ENCODE measurements at places on chromosomes 1 and 21.

DNA sequence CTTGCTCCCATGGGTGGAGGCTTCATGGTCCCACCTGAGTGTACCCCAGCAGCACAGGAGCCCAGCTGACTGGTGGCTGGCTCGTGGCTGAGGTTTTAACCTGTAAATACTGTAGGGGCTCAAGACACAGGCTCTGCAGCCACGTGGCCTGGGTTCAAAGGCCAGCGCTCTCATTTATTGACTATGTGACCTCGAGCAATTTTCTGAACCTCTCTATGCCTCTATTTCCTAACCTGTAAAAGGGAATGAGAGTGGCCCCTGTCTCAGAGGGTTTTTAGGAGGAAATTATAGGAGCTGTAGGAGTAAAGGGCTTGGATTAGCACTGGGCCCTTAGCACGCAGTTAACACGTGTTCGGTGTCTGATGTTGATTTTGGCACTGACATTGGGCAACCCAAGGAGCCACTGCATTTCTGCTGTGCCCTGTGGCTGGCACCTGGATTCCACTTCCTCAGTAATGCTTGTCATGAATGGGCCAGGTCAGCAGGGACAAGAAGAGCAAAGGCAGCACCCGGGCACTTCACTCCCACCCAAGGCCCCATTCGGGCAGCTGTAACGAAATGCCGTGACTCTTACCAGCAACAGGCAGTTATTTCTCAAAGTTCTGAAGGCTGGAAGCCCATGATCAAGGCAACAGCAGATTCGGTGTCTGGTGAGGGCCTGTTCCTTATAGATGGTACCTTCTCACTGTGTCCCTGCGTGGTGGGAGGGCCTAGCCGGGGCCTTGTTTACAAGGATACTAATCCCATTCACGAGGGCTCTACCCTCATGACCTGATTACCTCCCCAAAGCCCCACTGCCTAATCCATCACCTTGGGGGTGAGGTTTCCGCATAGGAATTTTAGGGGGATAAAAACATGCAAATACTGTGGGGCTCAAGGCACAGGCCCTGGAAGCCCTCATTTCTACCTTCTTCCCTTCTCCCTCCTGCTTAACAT is 25.2 kb downstream of the ARHGEF10L start:
- peak; percentile 78 for DNase-seq

GRCh38 chr21:29557200-29557599 is 258.5 kb downstream of the BACH1 start:
- no peak for DNase-seq

DNA sequence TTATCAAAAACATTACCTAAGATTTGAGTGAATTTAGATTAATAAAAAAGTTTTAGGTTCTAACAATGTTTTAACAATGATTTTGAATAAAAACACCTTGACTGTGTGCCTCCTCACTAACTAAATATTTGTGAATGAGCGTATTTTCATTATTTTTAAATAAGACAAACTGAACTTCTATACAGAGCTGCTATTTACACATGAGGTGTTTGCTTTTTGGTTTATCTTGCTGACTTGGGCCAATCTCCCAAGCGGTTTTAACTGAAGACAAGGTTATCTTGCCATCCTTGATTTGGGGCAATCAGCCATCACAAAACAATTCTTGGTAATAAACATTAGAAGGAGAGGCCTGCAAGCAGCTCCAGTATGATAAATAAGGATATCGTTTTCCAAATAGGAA is 108.2 kb upstream of the NRIP1 start:
- DNase-seq: no peak

DNA sequence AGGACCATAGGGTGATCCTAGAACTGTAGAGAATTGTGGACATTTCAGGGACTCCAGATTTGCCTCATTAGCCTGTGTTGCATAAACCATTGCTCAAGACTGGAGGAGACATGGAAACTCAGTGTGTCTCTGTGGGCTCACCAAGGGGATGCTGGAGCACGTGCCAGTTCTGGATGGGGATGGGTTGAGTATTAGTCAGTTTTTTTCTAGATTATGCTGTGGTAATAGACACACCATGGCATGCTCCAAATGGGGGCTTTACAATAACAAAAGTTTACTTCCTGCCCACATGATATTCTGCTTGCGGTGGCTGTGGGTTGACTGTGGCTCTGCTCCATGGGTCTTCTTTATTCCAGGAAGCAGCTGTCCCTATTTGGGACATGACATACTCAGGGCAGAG is 125.4 kb downstream of the FOXD2 start:
- DNase-seq: no peak

GRCh38 chr1:55071477-55071876 is 32.1 kb downstream of the PCSK9 start:
- DNase-seq: no peak

GRCh38 chr1:3236361-3236760 is 167.4 kb downstream of the PRDM16 start:
- no peak for DNase-seq

DNA sequence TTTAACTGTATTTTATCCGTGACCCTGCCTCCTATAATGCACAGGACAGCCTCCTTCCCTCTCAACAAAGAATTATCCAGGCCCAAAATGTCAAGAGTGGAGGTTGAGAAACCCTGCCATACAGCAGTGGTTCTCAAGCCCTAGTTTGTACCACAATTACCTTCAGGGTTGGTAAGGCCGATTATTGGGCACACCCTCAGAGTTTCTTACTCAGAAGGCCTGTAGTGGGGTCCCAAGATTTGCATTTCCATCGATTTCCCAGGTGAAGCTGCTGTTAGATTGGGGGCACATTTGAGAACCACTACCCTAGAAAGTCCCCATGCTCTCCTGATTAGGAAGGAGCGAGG is 400 bp upstream of the PGBD2 start:
- DNase-seq: no peak

GRCh38 chr21:34807881-34808568 is 139.2 kb downstream of the CLIC6 start:
- peak; percentile 83 for DNase-seq

DNA sequence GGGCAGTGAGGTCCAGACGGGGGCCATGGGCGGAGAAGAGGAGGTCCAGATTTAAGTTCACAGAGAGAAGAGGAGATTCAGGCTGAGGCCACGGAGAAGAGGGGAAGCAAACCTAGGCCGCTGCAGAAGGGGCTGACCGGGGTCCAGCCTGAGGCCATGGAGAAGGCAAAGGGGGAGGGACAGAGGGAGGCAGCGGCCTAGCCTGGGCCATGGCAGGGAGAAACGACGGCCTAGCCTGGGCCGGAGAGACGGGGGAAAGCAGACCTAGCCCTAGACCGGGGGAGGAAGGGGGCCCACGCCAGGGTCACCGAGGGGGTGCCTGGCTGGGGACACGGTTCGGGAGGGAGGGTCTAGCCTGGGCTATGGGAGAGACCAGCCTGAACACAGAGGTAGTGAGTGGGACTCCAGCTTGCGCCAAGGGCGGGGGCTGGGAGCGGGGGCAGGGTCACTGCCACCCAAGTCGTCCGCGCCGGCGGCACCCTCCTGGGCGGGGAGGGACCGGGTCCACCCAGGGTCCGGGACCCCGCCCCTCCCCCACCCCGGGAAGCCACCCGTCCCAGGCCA is 459 bp downstream of the CAPZB start:
- DNase-seq: no peak

DNA sequence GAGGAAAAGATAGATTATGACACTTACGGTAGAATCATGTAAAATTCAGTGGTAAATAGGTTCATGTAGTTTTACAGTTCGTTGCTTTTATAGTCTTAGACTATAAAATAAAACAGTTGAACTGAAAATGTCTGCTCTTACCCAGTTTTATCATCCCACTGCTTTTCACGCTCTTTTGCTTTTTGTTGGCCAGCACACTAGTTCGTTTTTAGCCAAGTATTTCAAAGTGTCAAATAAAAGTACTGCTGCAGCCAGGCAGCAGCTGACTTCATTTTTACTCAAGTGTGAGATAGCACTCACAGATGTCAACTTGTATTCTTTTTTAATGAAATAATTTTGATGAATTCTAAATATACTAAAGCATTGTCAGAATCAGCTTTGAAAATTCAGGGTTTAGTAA is 18.5 kb upstream of the BTG3 start:
- no peak for DNase-seq

DNA sequence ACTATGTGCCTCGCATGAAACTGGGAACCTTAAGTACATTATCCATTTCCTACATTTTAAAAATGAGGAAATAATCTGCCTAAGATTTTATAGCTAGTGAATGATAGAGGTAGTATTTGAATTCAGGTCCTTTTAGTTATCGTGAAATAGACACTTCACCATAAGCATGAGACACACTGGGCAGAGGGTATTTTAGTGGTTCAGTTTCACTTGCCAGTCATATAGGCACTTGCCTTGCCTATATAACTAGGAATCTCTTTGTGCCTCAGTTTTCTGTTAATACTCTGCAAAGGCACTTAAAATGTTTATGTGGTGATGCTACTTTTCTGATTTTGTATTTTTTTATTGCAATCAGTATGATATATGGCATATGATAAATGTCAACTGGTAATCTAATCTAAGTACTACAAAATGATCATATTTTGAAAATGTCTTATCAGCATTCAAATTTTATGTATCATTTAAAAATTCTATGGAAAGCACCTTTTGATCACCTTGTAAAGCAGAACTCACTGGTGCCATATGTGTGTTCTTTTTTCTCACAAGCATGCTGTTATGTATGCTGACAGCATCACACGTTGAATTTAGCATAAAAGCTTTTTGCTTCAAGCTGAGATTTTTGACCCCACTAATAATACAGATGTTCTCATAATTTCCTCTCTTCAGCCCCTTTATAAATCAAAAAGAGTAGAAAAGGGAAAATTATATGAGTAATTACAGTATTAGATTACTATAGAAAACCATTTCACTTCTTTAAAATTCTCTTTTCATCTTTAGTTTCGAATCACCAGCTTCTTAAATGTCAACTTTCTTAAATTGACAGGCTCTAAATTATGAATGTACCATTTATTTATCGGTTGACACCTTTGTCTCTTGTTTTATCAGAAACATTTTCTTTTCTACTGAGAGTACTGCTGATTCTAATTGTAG is 52.6 kb downstream of the RPS6KC1 start:
- no peak for DNase-seq

DNA sequence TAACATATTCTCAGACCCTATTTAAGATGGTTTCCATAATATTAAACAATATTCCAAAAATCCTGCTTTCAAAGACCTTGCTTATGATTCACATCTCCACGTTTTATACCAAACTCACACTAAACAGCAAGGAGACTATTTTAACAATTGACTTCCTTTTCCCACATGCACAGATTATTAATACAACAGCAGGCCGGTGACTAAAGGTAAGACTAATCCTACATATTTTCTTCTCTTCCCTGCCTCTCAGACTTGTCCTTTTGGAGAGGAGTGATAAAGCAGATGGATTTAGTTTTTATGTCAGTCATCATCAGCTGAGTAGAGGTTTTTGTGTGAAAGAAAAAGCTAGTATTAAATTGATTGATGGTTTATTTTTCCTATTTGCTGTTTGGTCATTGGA is 400.6 kb downstream of the NTNG1 start:
- no peak for DNase-seq

DNA sequence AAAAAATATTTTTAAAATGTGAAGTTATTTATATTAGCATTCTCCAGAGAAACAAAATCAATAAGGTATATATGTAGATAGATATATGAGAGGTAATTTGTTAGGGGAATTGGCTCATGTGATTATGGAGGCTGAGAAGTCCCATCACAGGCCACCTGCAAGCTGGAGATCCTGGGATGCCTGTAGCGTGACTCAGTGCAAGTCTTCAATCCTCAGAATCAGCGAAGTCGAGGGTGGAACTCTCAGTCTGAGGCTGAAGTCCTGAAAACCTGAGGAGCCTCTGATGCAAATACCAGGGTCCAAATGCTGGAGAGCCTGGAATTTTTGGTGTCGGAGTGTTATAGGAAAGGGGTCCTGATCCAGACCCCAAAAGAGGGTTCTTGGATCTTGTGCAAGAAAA is 658.5 kb downstream of the USP25 start:
- DNase-seq: no peak

DNA sequence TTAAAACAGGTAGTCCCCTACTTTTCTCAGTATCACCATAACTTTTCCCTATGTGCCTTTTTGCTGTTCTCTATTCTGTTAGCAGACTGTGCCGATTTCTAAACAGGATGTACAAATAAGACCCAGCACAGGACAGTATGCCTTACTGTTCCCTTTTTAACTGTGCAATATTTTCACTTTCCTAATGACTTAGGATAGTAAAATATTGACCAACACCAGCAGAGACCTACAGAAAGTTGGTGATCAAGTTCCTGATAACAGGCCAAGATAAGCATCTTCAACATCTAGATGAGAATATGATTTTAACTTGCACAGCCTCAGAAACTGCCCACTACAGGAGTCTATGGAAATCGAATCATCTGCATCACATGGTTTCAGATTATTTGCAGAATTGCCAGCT is 42.0 kb downstream of the ADSS2 start:
- DNase-seq: no peak

DNA sequence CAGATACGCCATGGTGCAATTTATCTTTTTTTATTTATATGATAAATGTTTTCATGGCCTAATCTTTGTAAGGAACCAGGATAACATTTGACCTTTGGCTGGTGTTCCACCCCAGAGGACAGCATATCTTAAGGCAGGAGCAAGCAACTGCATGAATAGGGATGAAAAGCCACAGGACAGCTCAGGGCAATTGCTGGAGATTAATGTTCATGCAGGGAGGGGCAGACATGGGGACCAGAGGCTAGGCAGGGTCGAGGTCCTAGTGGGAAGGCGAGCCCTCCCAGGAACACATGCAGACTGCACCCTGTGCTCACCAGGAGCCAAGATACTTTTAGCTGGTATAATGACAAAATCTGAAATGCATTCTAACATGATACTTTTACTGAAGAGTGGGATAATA is 74.4 kb upstream of the HAO2 start:
- no peak for DNase-seq

GRCh38 chr1:235027076-235027861 is 101.4 kb downstream of the TOMM20 start:
- no peak for DNase-seq

GRCh38 chr1:78047631-78048030 is 1.9 kb downstream of the GIPC2 start:
- no peak for DNase-seq

- DNase-seq: no peak
Measured at GRCh38 chr1:56561227-56562019, 17.9 kb downstream of the PLPP3 start.

- no peak for DNase-seq
Measured at GRCh38 chr1:52306227-52307006, 59.6 kb downstream of the CC2D1B start.

DNA sequence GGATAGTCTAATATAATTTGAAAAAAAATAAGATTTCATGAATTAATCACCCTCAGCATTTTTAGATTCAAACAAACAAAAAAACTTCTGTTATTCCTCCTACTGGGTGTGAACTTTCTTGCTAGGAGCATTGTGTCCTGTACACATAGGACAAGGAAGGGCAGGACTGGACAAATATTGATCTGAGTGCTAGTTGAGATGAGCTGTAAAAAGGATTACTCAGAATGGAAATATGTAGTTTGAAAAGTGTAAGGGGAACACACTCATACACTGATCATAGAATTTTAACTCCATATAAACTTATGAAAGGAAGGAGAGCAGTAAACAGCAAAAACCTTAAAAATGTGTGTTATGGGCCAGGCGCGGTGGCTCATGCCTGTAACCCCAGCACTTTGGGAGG is 156.5 kb upstream of the ZNF648 start:
- DNase-seq: no peak

GRCh38 chr1:51927029-51927428 is 48.5 kb upstream of the NRDC start:
- DNase-seq: no peak

Data from retinal pigment epithelial cell (primary cell).